Aorta (tissue), 5 donors: ENCODE measurements at places on chromosomes 11 and 22.

DNA sequence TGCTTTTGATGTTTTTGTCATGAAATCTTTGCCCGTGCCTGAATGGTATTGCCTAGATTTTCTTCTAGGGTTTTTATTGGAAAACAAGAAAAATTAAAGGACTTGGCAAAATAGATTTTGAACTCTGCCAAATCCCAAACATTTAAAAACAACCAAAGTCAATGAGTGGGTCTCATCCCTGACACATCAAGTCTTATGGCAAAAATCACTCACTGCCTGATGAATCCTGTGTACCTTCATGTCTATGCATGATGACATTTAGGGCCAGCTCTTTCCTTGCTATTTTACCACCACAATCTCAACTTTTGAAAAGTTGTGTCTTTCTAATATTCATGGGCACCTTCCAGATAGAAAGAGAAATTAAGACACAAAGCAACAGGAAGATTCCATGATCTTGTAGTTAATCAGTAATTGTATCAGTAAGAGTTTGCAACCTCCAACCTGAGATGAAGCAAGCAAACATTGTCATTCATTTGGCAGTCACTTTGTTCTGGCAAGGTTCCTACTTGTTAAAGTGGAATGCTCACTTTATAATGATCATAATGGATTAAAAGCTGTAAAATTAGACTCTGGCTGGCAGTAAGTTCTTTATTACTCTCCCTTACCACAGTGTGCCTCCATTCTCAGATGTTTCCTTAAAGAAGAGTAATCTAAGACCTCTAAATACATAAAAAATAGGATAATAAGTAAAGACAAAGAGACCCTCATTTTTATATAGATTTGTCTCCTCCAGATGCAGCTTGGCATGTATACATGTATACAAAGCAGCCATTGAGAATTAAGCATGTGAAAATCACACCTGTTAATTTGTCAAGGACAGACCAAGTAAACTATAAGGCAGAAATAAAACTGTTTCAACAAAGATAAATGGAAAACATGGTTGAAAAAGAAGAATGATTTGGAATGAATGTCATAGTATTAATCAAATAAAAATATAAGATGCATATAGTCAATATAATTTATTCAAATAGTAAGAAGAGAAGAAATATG is 51.6 kb downstream of the ETS1 start:
- H3K27me3 ChIP-seq = no peaks in the 10 kb centered on the region
- no peaks in the 10 kb centered on the region for H3K36me3 ChIP-seq

DNA sequence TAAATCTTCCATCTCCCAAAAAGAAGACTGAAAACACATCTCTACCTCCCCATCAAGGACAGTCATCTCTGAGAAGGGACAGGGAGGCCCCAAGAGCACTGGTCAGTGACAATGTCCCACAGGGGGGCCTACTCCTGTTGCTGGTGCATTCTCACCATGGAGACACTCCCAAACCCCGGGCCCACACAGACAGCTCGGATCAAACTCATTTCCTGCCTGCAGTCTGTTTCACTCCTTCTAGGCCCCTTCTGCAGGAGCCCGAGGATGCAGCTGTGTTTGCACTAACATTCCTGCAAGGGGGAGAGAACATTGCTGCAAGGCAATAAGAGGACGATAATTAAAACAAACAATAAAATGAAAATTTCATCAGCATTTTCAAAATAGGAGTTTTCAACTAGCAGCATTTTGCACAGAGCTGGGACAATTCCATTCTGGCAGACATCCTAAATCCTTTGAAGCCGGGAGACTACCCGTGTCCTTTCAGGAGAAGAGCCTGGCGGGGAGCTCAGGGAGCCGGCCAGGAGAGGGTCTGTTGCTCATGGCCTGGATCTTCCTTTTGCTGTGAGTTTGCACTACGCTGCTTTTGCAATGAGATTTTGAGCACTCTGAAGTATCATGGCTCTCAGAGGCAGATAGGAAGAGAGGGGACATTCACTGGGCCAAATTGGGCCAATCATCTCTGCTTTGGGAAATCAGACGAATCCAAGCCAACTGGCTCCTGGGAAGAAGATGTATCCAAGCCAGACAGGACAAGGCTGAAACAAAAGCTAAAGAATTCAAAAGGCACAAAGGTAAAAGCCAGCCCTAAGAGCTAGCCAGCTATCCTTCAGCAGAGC is 33.2 kb downstream of the SPATA19 start:
- no peaks in the 10 kb centered on the region for H3K27me3 ChIP-seq
- no peaks in the 10 kb centered on the region for H3K4me1 ChIP-seq
- DNase-seq = no peak
- no peak overlapping the region for H3K27ac ChIP-seq
- no peak overlapping the region for H3K4me3 ChIP-seq
- no peaks in the 10 kb centered on the region for H3K36me3 ChIP-seq

DNA sequence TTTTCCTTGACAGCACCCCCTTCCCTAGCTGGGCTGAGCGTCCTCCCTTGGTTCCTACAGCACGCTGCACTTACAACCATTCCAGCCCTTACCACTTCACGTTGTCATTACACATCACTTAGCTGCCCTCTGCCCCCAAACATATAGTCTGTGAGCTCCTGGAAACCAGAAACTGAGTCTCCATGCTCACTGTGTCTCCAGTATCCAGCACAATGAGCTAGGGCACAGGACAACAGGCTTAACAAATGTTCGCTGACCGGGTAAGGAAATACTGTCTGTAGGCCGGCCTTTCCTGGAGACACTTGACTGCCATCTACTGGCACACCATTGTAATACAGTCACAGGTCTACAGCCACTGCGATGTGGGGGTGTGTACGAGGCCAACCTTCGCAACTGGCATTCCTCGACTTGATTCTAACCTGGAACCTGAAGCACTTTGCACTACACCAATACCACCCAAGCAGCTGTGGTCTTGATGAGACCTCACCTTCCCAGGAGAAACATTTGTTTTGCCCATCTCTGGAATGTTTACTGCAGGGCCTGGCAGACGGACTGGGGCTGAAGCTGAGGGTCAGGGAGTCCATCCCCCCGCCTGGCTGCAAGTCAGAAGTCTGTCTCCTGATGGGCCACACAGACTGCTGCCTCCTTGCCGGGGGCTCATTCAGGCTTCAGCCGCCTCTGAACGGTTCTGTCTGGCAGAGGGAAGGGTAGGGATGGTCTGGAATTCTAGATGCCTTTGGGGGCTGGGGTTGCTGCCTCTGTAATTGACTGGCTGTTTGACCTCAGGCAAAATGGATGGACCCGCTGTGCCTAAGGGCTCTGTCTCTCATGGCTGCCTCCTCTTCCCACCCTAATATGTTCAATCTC is 72.0 kb downstream of the SYN3 start:
- no peaks in the 10 kb centered on the region for H3K4me1 ChIP-seq
- no peak overlapping the region for H3K4me3 ChIP-seq
- no peaks in the 10 kb centered on the region for H3K36me3 ChIP-seq
- peak; percentile 69 for DNase-seq
- H3K27me3 ChIP-seq = no peaks in the 10 kb centered on the region
- no peak overlapping the region for H3K27ac ChIP-seq

- H3K4me1 ChIP-seq = no peaks in the 10 kb centered on the region
- H3K27me3 ChIP-seq = no peaks in the 10 kb centered on the region
- no peak for DNase-seq
- H3K36me3 ChIP-seq = peaks cover 7% of the 10 kb centered on the region
- no peak overlapping the region for H3K4me3 ChIP-seq
- no peak overlapping the region for H3K27ac ChIP-seq
These were observed 31.8 kb downstream of the FAM118A start for GRCh38 chr22:45341498-45341897.

- H3K36me3 ChIP-seq = no peaks in the 10 kb centered on the region
- no peak for DNase-seq
- peak within 1 kb of the TSS; percentile 76 for H3K4me3 ChIP-seq
- H3K4me1 ChIP-seq = no peaks in the 10 kb centered on the region
- no peaks in the 10 kb centered on the region for H3K27me3 ChIP-seq
These were observed at the start of gene PHF21B for GRCh38 chr22:45009606-45010531. TSS of gene PHF21B (minus strand) at chr22:45010005. CDS start at chr22:45009549, 456 bp downstream.

GRCh38 chr11:36210529-36210928 is 78.7 kb downstream of the COMMD9 start:
- H3K27ac ChIP-seq = no peak overlapping the region
- no peaks in the 10 kb centered on the region for H3K27me3 ChIP-seq
- no peaks in the 10 kb centered on the region for H3K4me1 ChIP-seq
- H3K36me3 ChIP-seq = no peaks in the 10 kb centered on the region

- H3K36me3 ChIP-seq = no peaks in the 10 kb centered on the region
- no peak overlapping the region for H3K4me3 ChIP-seq
- no peaks in the 10 kb centered on the region for H3K4me1 ChIP-seq
- no peaks in the 10 kb centered on the region for H3K27me3 ChIP-seq
- no peak for DNase-seq
- no peak overlapping the region for H3K27ac ChIP-seq
These were observed 3.2 kb downstream of the P2RX3 start for GRCh38 chr11:57341250-57341808.

- peak; percentile 17 for DNase-seq
- no peak overlapping the region for H3K4me3 ChIP-seq
- H3K27me3 ChIP-seq = no peaks in the 10 kb centered on the region
- peak overlapping the region; percentile 10 for H3K27ac ChIP-seq
- H3K4me1 ChIP-seq = peaks cover 2% of the 10 kb centered on the region
These were observed 130.4 kb upstream of the PARVA start for GRCh38 chr11:12246989-12247388.

- H3K4me3 ChIP-seq = no peak overlapping the region
- H3K27me3 ChIP-seq = no peaks in the 10 kb centered on the region
- H3K36me3 ChIP-seq = peaks cover 4% of the 10 kb centered on the region
- H3K27ac ChIP-seq = peak overlapping the region; percentile 94
- DNase-seq = no peak
These were observed 22.9 kb downstream of the ZBTB16 start for GRCh38 chr11:114082415-114082748.

GRCh38 chr11:27532652-27533325 is 26.2 kb upstream of the LIN7C start:
- H3K4me3 ChIP-seq = no peak overlapping the region
- H3K27me3 ChIP-seq = no peaks in the 10 kb centered on the region
- DNase-seq = no peak
- H3K4me1 ChIP-seq = peaks cover 2% of the 10 kb centered on the region
- no peaks in the 10 kb centered on the region for H3K36me3 ChIP-seq

- no peaks in the 10 kb centered on the region for H3K36me3 ChIP-seq
- H3K4me1 ChIP-seq = no peaks in the 10 kb centered on the region
- peak; percentile 77 for DNase-seq
- no peaks in the 10 kb centered on the region for H3K27me3 ChIP-seq
- H3K4me3 ChIP-seq = peak within 1 kb of the TSS; percentile 63
- no peak within 1 kb of the TSS for H3K27ac ChIP-seq
These were observed at the start of gene TUB for GRCh38 chr11:8080674-8081590. TSS of gene TUB (plus strand) at chr11:8081211. CDS start at chr11:8081511, 300 bp downstream.

GRCh38 chr11:120224361-120224760 is 13.5 kb downstream of the OAF start:
- no peaks in the 10 kb centered on the region for H3K4me1 ChIP-seq
- DNase-seq = no peak
- no peaks in the 10 kb centered on the region for H3K36me3 ChIP-seq
- no peak overlapping the region for H3K4me3 ChIP-seq

- no peak for DNase-seq
- H3K27me3 ChIP-seq = no peaks in the 10 kb centered on the region
- H3K4me1 ChIP-seq = no peaks in the 10 kb centered on the region
These were observed 29.7 kb downstream of the FADS3 start for GRCh38 chr11:61861634-61862033.

- H3K27ac ChIP-seq = no peak overlapping the region
- no peaks in the 10 kb centered on the region for H3K27me3 ChIP-seq
- no peak overlapping the region for H3K4me3 ChIP-seq
- H3K4me1 ChIP-seq = peaks cover 5% of the 10 kb centered on the region
These were observed 29.1 kb downstream of the MAP6 start for GRCh38 chr11:75639762-75640181.

DNA sequence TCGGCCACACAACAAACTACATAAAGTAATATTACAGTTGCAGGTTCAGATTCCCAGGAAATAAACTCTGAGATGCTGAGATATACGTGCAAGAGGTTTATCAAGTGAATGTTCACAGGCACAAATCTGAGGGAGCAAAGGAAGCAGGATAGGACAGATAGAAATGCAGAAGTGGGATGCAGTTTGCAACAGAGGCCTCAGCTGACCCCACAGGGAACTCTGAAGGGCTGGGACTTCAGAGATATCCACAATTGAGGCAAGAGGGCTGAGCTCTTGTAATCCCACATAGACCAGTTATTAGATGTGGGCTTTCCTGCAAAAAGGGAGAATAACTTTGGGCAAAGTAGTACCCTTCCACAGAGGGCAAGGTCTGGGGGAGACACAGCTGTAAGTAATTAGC is 25.4 kb upstream of the ARHGAP20 start:
- no peaks in the 10 kb centered on the region for H3K4me1 ChIP-seq
- no peak for DNase-seq
- H3K36me3 ChIP-seq = no peaks in the 10 kb centered on the region
- H3K27ac ChIP-seq = no peak overlapping the region
- H3K4me3 ChIP-seq = no peak overlapping the region

GRCh38 chr11:114079511-114080065 is 20.1 kb downstream of the ZBTB16 start:
- H3K4me3 ChIP-seq = no peak overlapping the region
- H3K27ac ChIP-seq = peak overlapping the region; percentile 91
- H3K27me3 ChIP-seq = no peaks in the 10 kb centered on the region
- H3K4me1 ChIP-seq = peaks cover 30% of the 10 kb centered on the region

DNA sequence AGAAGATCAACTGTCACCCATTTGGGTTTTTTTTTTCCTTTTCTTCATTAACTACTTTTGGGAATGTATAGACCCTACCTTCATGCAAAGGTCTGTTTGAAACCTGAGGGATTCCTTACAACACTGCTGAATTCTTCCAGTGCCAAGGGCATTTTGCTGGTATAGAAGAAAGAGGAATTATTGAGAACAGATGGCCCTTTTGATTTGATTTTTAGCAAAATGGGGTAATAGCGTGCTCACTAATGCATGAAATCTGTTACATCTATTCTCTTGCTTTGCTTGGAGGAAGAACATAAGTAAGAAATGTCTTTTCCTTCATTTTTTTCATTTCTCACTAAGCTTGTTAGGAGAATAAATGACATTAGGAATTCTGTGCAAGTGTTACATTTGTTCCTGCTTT is 501.9 kb downstream of the TMEM135 start:
- peaks cover 2% of the 10 kb centered on the region for H3K36me3 ChIP-seq
- H3K4me3 ChIP-seq = no peak overlapping the region
- no peak for DNase-seq
- H3K27me3 ChIP-seq = no peaks in the 10 kb centered on the region
- H3K4me1 ChIP-seq = no peaks in the 10 kb centered on the region
